ENCODE measurements at places on chromosomes 2 and 18. TPM values are rescaled to one million over a fixed set of nuclear protein-coding genes. Genes with fewer than 3 reads are reported as not detected.

VWC2L gene
- not detected for total RNA-seq

ERLEC1 gene
- 76.1 TPM for total RNA-seq

CGREF1 gene
- 1.3 TPM for total RNA-seq

MAB21L4 gene
- not detected for total RNA-seq

GRCh38 chr2:142974288-142975024 lies 97.0 kb downstream of the KYNU start:
- DNase-seq, result no peak

All from omental fat pad (tissue), 4 donors.